NAMALWA (cell line): ENCODE measurements at places on chromosomes 1 and 21.

GRCh38 chr1:181794332-181794731 lies 267.2 kb downstream of the ZNF648 start:
- no peak for DNase-seq

DNA sequence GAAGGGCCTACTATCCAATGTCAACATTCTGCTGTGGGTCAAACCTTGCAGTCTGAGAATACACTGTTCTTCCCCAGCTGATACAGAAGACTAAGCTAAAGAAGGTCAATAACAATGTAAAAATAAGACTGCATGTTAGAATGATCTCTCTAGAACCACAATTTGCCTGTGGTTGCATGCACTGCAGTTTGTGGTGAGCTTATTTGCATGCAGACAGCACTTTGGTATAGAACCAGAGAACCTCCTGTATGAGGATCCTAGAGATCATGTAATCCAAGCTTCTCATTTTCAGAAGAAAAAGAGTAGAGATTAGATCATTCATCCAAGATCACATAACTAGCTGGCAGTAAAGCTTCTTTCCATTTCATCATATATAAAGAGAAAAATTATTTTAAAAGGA lies 15.8 kb downstream of the SYNJ1 start:
- DNase-seq, result peak; percentile 92

- DNase-seq, result no peak
Observed at GRCh38 chr1:192993426-192994085, 65.6 kb downstream of the UCHL5 start.

DNA sequence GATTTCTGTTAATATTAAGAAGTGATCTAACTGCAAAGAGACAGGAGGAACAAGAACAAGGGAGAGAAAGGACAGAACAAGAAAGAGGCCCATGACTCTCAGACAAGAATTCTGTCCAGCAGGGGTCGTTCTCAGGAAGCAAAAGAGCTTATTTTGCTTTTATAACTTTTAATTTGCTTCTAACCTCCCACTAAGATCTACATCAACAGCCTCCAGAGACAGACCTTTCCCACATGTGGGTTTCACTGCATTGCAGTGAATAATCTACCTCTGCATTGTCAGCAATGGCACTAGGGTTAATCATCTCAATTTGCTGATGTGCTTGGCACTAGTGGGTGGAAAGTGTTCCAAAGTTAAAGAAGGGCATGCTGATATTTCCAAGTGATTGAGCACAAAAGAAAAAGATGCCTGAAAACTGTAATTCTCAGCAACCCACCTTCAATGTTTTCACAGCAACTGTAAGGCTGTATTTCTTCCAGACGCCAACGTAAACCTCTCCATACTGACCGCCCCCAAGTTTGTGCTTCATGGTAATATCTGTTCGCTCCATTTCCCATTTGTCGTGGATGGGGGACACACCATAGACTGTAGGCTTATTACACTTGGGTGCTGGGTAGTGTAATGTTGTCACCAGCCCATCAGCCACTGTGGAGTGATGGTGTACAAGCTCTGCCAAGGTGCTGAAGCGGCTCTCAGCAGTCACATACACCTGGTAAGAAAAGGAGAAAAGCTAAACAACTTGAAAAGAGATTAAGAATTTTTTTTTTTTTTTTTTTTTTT lies 39.5 kb downstream of the TOR3A start:
- peak; percentile 84 for DNase-seq

DNA sequence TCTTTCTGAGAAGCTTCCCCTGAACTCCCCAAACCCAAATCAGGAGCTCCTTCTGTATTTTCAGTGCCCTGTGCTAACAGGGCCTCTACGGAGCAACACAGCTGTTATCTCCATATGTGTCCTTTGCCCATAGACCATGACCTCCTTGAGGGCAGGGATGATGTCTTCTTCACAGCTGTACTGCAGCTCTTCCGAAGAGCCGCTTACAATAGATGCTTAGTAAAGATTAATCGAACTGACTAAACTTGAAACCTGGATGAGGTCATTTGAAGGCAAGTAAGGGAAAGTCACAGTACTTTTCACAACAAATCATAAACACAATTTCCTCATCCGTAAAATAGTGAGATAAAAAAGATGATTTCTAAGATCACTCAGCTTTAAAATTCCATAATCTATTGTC lies 4.4 kb upstream of the KCNN3 start:
- DNase-seq, result no peak

GRCh38 chr1:157245823-157246222 lies 107.6 kb upstream of the ETV3 start:
- DNase-seq, result no peak

- no peak for DNase-seq
Observed at GRCh38 chr1:111309690-111310089, 19.0 kb downstream of the CHIA start.

DNA sequence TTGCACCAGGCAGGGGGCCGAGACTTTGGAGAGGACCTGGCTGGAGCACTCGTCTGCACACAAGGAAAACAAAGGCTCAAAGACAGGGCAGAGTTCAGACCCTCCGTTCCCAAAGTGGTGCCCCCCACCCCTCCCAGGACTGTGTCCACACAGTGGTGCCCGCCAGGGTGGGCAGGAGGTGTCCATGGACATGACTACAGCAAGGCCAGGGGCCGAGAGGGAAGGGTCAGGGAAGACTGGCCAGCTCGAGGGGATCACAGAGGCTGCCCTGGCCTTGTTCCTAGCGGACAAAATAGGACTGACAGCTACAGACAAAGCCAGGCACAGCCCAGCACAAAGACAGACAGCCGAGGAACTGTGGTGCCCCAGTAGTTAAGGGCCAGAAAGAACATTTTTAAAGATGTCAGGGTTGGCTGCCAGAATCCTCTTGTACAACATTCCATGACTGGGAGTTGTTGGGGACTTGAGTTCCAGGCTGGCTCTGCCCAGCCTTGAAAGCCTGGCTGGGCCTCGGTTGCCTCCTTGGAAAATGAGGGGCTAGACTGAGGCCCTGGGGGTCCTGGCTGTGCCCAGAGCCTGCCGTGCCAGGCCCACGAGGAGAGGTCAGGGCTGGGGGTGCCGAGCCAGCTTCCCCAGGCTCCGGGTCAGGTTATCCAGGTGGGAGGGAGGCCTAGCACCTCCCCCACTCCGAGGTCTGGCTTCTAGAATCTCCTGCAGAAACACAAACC lies 63.7 kb downstream of the SLX9 start:
- no peak for DNase-seq

DNA sequence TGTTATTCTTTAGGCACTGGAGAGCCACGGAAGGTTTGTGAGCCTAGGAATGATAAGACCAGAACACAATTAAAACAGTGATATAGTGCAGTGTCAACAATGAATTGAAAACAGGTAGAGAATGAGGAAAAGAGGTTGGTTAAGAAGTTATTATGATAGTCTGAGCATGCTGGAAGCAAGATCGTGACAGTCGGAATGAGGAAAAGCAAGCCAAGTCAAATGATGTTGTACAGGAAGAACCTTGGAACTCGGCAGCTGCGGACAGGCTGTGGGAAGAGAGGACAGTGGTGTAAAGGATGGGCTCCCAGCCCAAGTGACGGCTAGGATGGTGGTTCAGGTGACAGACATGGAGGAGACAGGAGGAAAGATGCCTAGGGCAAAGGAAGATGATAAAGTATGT lies 25.6 kb downstream of the MTARC1 start:
- no peak for DNase-seq

DNA sequence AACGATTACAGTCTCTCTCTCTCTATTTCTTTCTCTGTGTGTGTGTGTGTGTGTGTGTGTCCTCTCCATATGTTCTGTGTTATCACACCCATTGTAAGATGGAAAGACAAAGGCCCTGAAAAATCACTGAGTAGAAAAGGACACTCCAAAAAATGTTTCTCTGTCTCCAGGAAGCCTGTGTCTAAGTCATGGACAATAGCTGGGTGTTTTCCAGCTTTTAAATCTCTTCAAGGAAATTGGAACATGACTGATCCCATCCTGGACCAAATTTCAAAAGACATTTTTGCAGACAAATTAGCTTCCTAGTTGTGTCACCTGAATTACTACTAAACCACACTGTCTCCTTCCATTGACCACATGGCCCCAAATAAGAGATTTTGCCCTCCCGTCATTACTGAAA lies 31.0 kb upstream of the LMX1A start:
- DNase-seq, result no peak

DNA sequence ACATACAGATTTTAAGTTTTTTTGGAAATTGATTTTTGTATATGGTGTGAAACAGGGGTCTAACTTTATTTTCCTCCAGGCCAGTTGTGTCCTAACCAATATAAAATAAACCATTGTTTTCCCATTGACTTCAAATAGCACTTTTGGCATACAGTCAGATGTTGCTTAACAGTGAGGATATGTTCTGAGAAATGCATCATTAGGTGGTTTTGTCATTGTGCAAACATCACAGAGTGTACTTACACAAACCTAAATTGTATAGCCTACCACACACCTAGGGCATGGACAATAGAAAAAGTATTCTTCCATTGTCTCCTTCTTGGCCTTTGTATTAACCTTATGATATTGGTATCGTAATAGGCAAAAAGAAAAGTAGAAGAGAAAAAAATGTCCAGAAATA lies 37.4 kb upstream of the DISP1 start:
- no peak for DNase-seq

- DNase-seq, result no peak
Observed at GRCh38 chr21:27371975-27372331, 405.1 kb upstream of the ADAMTS5 start.

DNA sequence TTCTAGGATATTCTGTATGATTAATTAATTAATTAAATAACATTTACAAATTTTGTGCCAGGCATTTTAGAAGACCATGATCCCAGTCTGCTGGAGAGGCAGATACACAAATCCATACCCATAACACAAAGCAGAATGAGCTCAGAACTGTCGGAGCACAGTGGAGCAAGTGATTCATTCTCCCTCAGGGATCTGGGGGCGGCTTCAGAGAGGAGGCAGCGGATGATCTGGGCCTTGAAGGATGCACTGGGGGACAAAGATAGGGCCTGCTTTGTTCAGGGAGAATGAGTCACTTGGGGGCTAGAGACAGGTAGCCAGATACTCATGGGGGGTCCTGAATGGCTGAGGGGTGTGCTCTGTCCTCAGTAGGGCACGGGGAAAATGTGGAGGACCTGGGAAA lies 50.9 kb upstream of the TRABD2B start:
- DNase-seq, result no peak

DNA sequence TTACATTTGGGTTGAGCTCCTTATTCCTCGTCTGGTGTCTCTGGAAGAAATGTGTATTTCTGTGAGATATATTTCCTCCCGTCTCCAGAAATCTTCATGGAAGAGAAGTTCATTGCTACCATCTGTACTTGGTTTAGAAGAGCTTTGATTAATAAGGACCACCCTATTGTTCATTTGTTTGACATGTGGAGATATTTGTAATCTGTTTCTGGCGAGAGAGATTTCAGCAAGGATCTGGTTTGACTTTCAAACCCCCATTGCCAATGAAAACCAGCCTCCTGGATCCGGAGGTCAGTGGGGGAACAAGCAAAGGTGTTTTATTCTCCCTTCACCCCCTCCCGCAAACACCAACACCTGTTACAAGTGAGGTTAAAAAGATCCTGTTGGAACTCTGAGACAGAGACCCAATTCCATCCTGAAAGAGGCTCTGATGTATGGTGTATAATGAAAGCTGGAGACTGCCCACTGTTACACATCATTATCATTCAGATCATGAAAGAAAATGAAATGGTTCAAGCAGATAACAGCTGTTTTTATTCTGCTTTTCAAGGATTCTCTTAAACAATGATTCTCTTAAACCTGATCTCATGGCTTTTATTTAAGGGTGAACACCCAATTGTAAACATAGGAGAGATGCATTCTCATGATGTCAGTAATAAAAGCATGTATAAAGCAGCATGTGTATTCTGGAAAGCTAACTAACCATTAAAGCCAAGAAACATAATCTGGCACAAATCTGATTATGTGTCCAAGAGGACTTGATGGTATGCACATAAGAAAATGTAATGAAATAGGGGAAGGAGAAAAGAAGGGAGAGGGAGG lies 393.5 kb upstream of the ADGRL2 start:
- no peak for DNase-seq

- peak; percentile 46 for DNase-seq
Observed at GRCh38 chr1:158496374-158496773, 24.4 kb downstream of the OR10R2 start.

DNA sequence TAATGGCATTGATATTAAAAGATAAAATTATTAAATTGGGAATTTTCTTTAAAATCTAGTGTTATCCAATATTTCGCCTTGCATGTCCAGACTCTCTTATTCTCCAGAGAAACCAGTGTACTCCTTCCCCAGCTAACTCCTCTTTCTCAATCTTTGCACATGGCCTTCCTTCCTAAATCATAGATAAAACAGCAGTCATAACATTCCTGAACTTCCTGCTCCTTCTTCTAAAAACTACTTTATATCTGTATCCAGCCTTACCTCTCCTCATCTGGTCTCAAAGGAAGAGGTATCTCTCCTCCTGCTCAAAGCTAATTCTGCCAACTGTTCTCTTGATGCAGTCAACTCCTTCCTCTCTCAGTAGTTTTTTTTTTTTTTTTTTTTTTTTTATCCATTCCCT lies 39.5 kb upstream of the NEK7 start:
- DNase-seq, result no peak

- DNase-seq, result no peak
Observed at GRCh38 chr21:18170829-18171228, 73.8 kb upstream of the CHODL start.

GRCh38 chr1:15330028-15330427 lies 79.7 kb upstream of the EFHD2 start:
- DNase-seq, result no peak

GRCh38 chr1:204872262-204872881 lies 1.7 kb downstream of the NFASC start:
- DNase-seq, result no peak

DNA sequence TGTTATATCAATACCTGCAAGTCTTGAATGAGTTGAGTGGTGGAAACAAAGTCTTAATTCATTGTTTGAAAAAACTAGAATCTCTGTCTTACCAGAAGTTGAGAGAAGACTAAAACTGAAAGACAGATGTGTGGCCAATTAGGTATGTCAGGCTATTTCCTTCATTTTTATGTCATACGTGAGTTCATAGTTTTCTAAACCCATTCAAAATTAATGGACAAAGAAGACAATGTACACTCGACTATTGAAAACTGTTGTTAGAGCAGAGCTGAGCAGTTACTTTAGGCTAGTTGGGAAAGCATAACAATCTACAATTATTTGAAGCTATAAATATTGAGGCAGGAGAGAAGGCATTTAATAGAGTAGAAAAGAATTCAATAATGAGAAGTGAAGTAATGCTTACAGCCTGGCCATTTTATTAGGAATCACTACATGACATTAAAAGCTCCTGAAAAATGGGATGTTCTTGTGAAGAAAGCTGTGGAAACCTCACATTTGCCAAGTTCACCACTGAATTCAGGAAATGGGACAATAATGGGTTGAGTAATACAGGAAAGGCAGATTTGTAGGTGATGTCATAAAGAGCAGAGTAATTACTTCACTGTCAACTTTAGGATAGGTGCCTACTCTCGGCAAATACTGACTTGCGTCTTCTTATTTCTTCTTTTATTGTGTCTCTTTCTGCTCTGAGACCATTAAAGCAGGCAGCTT lies 204.4 kb downstream of the PLA2G4A start:
- DNase-seq, result no peak
